ENCODE measurements at places on chromosomes 6 and 20.
A peak's percentile ranks its signal among the peaks of the same experiment; 100 is the strongest.

DNA sequence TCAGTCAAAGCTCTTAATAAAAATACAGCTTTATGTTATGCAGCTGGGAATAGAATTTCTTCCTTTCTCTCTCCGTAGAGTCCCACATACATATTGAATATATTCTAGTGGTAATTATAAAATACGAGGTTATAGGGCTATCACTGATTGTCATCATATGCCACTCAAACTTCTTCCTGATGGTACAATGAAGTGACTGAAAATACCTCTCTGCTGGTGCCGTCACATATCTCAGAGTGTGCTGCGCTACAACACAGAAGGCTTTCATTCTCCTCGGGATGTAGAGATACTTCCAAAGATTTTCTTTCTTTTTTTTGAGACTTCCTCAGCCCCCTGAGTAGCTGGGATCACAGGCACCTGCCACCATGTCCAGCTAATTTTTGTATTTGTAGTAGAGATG lies 249.9 kb downstream of the BTBD9 start:
- DNase-seq: no peak

DNA sequence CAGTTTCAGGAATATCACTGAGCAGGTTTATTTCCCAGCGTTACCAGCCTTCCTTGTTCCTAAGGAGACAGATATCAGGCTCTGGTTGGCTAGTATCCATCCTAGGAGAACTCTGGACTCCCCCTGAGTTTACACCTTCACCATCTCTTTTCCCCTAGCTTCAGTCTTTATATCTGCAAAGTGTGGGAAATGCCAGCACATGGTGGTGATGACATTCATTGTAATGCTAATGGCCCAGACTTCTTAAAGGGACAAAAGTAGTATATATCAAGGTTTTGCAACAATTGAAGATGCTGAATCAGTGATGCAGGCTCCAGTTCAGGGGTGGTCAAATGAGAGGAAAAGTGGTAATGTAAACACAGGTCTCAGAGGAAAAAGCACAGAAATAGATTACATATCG lies 224.3 kb upstream of the SYNDIG1 start:
- no peak for DNase-seq

DNA sequence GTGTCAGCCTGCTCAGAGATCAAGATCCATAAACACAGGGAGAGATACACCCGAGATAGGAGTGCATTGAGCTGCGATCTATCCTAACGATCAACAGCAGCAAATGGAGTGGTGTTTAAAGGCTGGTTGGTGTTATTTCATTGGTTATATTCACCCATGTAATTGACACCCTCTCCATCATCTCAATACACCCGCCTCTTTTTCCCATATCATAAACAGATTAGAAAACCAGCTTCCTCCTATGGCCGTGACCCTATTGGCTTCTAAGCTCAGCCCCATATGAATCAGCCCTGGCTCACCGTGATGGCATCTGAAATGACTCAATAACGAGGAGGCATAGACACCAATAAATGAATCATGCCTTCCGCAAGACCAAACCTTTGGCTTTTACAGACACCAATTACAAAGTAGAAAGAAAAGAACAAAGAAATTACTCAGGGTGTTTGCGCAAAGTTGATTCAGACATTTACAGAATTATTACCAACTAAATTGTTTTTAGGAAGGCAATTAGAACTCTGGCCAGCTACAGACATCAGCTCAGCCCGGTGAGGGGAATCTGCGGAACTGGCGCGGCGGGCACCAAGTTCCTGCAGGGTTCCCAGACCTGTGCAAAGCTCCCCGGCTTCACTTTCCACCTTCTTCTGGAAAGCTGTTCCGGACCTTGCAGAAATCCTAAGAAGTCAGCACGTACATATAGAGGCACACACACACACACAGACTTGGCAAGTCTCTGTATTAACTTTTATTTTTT lies 11.5 kb downstream of the PMEPA1 start:
- peak; percentile 42 for DNase-seq

DNA sequence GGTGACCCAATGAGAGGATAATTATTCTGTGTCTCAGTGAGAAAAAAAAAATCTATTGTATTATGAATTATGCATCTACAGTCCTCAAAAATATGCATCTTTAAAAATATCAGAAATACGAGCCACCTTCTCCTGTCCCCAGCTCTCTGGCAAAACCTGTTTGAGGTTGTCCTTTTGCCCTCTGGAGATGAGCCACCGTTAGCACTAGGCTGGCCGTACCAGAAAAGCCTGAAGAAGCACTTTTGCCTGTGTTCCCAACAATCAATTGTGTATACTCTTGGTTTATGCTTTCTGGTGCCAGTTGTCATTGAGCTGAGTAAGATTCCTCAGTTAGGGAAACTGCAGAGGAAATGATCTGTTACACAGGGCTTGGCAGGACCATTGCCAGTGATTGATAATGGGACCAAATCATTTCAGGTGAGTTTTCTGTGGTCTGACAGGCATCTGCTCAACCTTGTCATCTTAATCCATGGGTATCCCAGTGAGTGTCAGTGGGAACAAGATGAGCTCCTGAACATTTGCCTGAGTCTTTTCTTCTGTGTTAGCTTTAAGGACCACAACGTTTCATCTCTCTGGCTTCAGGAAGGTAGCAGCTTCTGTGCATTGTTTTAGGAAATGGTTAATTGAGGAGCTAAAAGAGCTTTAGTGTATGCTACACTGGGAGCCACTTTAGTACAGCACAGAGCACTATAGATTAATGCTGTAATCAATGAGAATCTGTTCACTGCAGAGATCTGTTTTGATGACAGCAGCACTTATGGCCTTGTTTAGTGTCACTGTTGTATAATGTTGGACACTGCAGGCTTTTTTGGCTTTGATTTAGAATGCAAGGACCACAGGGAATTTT lies 330.1 kb downstream of the RIMS1 start:
- DNase-seq: no peak

- DNase-seq: no peak
These were observed 31.5 kb downstream of the SERPINB1 start for GRCh38 chr6:2810092-2810671.

- no peak for DNase-seq
These were observed 77.2 kb downstream of the PTPN1 start for GRCh38 chr20:50587291-50587961.

- no peak for DNase-seq
These were observed 335.7 kb downstream of the NRN1 start for GRCh38 chr6:5670811-5671561.

DNA sequence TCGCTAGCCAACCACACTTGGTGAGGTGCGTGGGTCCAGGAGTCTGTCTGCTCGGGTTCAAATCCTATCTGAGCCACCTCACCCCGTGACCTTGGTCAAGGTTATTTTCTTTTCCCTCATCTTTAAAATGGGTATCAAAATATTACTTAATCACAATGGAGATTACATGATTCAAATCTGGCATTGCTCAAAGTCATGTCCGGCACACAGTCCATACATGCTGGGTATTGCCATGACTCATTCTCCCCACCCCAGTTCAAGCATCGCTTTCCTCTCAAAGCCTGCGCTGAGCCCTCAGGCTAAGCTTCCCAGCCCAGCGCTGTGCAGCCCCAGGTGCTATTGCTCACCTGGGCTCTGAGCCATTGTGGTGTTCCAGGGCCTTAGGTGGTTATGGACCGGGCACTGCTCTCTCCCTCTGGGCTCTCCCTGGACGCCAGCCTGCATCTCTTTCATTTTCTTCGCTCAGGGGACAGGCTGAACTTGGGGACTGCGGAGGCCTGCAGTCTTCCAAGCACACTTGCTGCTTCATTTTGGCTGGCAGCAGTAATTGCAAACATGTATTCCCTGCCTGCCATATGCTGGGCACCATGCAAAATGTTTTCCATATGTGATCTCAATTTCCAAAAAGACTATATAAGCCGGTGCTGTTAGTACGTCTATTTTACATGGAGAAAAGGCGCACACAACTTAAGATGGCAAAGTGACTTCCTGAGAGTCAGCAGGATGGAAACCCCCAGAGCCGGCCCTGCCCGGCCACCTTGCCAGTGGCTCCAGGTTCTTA lies 27.3 kb downstream of the WRNIP1 start:
- DNase-seq: no peak

DNA sequence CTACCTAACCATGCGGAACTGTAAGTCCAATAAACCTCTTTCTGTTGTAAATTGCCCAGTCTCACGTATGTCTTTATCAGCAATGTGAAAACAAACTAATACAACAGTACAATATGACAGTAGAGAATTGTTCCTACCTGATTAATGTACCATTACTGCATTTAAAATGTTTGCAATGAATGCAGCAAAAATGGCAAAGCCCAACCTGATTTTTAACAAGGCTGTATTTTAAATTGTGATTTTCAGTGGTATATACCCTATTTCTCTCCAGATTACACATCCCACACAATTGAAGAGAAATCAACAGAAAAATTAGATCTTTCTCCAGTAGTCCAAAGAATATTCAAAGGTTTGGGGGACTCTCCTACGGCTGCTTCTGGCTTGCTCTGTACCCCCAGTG lies 3.3 kb upstream of the PCSK2 start:
- no peak for DNase-seq

- DNase-seq: no peak
These were observed 12.8 kb downstream of the SNX14 start for GRCh38 chr6:85580878-85581267.

- no peak for DNase-seq
These were observed 1.7 kb downstream of the SCML4 start for GRCh38 chr6:107822176-107823046.

GRCh38 chr6:16670617-16671051 lies 90.6 kb downstream of the ATXN1 start:
- DNase-seq: no peak

DNA sequence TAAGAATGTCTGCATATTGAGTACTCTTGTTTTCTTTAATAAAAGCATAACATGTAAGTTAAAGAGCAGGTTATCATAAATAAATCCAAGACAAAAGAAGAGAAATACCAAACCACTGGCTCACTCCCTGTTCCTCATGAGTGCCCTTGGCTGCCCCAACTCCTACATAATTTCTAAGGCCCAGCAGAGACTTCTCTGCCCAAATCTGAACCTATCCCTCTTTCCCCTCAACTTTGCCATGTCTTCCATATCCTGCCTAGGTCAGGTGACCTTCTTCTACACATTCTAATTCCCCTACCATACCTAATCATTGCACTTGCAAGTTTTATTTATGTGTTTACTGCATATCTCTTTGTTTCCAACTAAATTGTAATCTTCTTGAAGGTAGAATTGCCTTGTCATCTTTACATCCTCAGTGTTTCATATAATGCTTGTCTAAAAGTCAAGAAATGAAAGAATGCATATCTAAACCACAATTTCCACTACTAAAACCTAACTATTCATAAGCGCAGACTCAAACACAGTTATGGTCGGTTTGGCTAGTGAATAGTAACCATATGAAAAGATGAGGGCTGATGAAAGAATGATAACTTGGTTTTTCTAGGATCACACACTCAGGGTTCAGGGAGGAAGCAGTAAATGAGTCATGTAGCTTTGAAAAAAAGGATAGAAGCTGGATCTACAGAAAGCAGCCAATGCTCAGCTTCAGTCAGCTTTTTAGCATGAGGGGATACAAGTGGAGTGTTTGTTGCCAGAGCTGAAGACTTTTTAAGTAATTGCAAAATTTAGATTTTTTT lies 53.3 kb upstream of the EYA4 start:
- DNase-seq: no peak

All from brain pericyte (primary cell).